ENCODE measurements at places on chromosomes 12 and 14. TPM values are rescaled to one million over a fixed set of nuclear protein-coding genes. Genes with fewer than 3 reads are reported as not detected.

TAS2R8 gene
- total RNA-seq: not detected

DDIT3 gene
- total RNA-seq: 14.1 TPM

PTPRO gene
- 0.52 TPM for total RNA-seq

ENDOU gene
- total RNA-seq: not detected

ABCC9 gene
- not detected for total RNA-seq

FAM90A1 gene
- 0.09 TPM for total RNA-seq

RNASE3 gene
- not detected for total RNA-seq

MANSC4 gene
- not detected for total RNA-seq

SLC39A5 gene
- 0.15 TPM for total RNA-seq

TCL1B gene
- 3.6 TPM for total RNA-seq

DPF3 gene
- not detected for total RNA-seq

GRIN2B gene
- total RNA-seq: 0.13 TPM

RFX4 gene
- total RNA-seq: 0.57 TPM

AKAP6 gene
- 1.1 TPM for total RNA-seq

GALNT16 gene
- 2.3 TPM for total RNA-seq

ADCK1 gene
- 11.8 TPM for total RNA-seq

TOMM20L gene
- total RNA-seq: not detected

ST8SIA1 gene
- total RNA-seq: not detected

ERBB3 gene
- total RNA-seq: 51.2 TPM

ANKS1B gene
- 3.4 TPM for total RNA-seq

PTGER2 gene
- 0.68 TPM for total RNA-seq

SERPINA6 gene
- not detected for total RNA-seq

CISTR gene
- not detected for total RNA-seq

MBD6 gene
- 66.0 TPM for total RNA-seq

INHBE gene
- total RNA-seq: 10.1 TPM

CCDC198 gene
- total RNA-seq: not detected

CLEC2A gene
- total RNA-seq: not detected

TBX5 gene
- total RNA-seq: not detected

A2ML1 gene
- total RNA-seq: 2.8 TPM

NYNRIN gene
- total RNA-seq: 18.1 TPM

IGF1 gene
- total RNA-seq: not detected

RARG gene
- total RNA-seq: 43.7 TPM

INSM2 gene
- not detected for total RNA-seq

RPGRIP1 gene
- 0.59 TPM for total RNA-seq

BCL11B gene
- 4.9 TPM for total RNA-seq

OTOGL gene
- 0.11 TPM for total RNA-seq

CCDC177 gene
- 6.2 TPM for total RNA-seq

All from H9 (cell line).